ENCODE measurements at places on chromosomes 3 and 15.

DNA sequence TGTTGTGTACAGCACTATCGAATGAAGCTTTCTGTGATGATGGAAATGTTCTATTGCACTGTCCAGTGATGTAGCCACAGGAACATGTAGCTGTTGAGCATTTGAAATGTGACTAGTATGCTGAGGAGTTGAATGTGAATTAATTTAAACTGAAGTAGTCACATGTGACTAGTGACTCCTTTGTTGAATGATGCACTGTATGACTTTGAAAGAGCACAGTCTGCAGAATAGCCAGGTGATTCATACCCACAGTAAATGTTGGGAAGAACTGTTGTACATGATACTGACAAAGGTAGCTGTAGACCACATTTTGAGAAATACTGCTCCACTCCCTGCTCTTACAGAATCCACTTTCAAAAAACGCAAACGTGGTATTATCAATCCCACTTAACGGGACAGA lies 34.0 kb upstream of the ACTL6A start:
- DNase-seq = no peak

DNA sequence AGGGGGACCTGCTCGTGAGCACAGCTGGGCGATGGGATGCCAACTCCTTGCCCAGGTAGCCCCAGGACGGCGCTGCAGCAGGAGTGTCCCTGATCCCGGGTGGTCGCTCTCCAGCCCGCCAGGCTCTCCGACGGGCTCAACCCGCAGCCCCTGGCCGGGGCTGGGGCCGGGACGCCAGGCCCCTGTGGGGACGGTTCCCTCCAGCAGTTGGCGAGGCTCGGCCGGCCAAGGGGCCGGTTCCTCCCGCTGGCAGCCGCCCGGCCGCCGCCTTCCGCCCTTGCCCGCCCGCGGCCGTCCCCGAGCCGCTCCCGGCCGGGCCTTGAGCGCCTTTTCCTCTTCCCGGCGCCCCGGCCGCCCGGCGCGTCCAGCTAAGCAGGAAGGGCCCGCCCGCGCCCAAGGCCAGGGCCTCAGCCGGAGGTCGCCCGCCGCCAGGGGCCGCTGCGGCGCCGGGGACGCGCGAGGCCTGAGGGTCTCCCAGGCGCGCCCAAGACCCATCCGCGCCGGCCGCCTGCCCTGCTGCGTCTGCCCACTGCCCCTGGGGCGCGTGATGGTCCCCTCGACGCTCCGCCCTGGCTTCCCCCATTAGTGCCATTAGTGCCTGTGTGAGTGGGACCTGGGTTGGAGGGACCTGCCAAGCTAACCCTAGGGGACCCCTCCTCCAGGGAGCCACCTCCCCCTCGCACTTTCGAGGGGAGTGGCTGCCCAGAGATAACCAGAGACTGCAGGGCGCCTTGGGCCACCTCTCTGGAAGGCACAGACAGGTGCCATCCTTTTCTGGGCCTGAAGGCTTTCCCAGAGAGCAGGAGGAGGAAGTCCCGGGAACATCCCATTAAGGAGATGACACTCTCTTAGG lies 106.4 kb downstream of the FBLN2 start:
- peak; percentile 86 for DNase-seq

- peak; percentile 53 for DNase-seq
Observed at GRCh38 chr3:42961633-42962032, 17.5 kb upstream of the GASK1A start.

DNA sequence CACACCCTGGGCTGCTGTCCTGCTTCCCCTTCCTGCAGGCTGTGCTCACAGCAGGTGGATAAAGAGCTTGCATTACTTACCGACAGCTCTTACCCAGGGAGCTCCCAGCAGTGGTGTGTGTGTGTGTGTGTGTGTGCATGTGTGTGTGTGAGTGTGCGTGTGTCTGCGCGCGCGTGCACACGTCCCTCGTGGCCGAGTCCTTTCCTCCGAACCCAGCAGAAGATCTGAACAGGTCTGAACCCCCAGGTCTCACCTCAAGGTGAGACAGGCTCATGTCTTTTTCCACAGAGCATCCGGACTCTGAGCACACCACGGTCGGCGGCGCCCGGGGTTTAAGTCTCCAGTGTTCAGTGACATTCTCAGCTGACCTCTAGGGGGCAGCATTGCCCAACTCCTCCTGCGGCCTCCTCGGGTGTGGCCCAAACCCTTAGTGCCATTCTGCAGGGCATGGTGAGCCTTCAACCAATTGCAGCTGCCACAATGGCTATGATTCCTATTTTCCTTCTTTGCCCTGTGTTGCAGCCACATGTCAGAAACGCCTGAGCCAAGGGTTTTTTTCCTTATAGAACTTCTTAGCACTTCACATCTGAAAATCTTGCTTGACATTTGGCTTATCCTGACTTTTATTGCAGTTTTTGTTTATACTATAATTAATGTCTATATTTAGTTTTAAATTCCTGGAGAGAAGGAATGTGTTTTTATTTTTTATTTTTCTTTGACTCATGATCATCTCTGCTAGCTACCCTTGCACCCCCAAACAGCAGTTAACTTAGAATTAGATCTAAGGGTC lies 64.1 kb upstream of the KLHL25 start:
- DNase-seq = peak; percentile 86

- no peak for DNase-seq
Observed at GRCh38 chr15:36497901-36498300, 81.5 kb upstream of the CDIN1 start.

DNA sequence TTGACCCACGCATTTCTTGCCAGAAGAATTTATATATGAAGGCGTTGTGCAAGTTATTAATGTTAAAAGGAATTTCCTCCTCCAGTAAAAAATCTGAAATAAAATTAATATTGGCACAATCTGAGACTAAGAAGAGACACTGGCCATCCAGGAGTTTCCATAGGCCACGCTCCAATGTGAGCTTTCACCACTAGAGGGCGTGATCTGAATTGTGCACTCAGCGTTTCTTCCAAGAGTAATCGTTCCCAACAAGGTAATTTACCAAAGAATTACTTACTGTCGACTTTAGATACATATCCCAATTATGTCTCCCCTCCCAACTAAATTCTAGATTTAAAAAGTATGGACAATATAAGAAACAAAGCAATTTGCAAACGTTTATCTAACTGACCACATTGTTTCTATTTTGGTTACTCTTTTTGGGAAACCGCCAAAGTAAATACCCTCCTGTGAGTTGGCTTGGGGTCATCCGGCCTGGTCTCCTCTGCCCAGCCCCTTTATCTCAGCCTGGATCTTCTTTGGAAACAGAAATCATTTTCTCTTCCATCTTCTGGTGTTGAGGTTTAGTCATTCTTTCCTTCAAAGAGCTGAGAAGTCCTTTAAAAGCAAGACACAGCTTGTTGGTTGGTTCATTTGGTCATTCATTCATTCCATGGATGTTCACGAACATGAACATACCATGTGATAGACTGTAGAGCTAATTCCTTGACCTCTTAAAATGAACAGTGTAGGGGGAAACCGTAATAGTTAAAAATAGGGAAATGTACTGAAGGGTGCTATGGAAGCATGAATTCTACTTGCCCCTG lies 26.2 kb downstream of the POLR2M start:
- DNase-seq = no peak

GRCh38 chr15:45435124-45435903 lies 57.0 kb upstream of the GATM start:
- no peak for DNase-seq

- no peak for DNase-seq
Observed at GRCh38 chr15:46442901-46443590, 808.2 kb downstream of the SQOR start.

GRCh38 chr3:86785386-86785785 lies 205.6 kb downstream of the VGLL3 start:
- DNase-seq = no peak

- no peak for DNase-seq
Observed at GRCh38 chr3:81761904-81762580, 597 bp upstream of the GBE1 start.

DNA sequence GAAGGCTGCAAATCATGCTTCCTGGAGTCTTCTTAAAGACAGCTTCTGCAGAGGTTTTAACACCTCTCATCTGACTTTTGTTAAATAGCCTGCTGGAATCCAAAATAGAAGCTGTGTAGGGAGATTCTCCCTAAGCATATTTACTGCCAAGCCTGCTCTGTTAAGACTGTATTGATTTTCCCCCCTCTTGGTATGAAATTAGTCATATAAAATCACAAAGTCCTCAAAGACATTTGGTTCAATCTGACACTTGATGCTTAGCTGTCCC lies 94.6 kb downstream of the ITPR1 start:
- DNase-seq = no peak

GRCh38 chr3:148861277-148861869 lies 3.7 kb upstream of the CPA3 start:
- DNase-seq = no peak

- DNase-seq = no peak
Observed at GRCh38 chr3:148896062-148896461, 31.0 kb downstream of the CPA3 start.

DNA sequence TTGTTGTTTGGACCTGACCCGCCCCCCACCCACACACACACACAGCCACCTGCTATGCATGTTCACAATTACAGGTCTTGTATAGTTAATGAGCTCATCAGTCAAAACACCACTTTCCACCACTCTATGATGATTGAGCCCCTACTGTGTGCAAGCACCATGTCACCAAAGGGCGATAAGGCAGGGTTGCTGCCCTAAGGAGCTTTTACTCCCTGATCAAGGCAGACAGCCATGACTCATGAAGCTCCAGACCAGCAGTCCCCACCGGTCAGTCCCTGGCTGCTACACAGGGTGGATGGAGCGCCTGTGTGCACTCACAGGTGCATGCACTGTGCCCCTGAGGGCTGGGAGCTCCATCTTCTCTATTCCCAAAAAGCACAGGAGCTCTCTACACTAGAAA lies 270.6 kb downstream of the CLSTN2 start:
- DNase-seq = no peak

DNA sequence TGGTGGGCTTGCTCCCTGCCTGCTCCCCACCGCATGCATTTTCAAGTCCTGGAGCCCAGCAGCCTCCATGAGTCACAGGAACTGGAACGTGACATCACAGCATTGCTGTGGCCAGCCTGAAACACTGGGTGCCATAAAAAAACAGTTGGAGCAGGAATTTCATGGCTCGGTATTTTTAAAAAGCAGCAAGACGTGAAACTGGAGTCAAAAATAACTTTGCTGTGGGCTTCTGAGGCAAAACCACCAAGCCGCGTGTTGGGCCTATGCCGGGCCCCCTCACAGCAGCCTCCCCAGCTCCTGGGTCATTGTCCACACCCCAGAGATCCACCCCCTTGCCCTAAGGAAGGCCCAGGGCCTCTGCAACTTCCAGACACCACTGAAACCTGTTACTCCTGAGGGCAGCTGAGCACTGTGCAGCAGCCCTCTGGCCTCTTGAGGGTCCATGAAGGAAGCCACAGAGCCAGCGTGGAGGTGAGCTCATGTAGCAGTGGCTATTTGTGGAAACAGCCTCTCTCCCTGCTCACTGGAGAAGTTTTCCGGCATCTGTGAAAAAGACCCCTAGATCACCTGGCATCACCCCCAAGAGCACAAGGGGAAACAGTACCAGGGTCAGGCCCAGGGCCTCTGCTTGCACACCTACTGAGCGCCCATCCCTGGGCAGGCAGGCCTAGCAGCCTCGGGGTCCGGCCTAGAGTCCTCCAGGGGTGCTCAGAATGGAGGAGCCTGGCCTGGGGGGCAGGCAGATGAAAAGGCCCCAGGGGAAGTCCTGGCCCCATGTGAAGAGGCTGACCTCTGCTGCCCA lies 34.0 kb upstream of the DUSP7 start:
- no peak for DNase-seq

DNA sequence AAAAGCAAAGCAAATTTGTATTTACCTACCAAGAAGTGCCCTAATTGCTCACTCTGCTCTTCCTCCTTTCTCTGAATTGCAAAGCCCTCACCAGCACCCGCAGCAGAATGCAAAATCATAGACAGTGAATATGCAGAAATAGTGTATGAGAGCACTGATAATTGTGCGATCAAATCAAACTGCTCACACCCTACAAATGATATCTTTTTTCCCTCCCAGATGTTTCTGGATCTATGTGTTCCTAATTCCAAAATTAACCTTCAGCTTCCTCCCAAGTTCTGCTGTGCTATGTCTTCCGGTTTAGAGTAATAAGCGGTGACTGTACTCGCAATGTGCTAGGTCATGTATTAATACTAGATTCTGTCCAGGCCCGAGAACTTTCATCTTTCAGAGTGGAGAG lies 3.4 kb downstream of the GHSR start:
- no peak for DNase-seq

Measured in ecto neural progenitor cell (in vitro differentiated cells).